Stimulated activated CD8-positive, alpha-beta memory T cell treated with anti-CD3 and anti-CD28 coated beads, Interleukin-15, amount 100 ng/mL, for 24 hours (primary cell): ENCODE measurements at places on chromosomes 12 and 14.

DNA sequence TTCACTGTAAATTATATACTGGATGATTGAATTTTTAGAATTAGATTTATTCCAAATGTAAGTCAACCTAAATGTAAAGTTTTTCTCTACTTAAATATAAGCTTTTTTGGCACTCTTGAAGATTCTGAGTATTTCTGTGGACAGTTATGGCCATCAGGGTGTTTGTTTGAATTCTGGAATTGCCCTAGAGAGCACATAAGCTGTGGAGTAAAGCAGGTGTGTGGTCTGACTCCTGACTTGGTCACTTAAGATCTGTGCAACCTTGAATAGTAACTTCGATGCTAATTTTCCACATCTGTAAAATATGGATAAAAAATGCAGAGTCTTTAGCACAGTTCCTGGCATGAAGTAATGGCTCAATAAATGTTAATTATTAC is 64.4 kb downstream of the FUT8 start:
- no peak for DNase-seq

- no peak for DNase-seq
These were observed 68.7 kb upstream of the KRAS start for GRCh38 chr12:25319233-25319984.

- no peak for DNase-seq
These were observed 12.5 kb upstream of the EML1 start for GRCh38 chr14:99780690-99781089.

- DNase-seq, result no peak
These were observed 352.6 kb downstream of the BMP4 start for GRCh38 chr14:53603994-53604393.

DNA sequence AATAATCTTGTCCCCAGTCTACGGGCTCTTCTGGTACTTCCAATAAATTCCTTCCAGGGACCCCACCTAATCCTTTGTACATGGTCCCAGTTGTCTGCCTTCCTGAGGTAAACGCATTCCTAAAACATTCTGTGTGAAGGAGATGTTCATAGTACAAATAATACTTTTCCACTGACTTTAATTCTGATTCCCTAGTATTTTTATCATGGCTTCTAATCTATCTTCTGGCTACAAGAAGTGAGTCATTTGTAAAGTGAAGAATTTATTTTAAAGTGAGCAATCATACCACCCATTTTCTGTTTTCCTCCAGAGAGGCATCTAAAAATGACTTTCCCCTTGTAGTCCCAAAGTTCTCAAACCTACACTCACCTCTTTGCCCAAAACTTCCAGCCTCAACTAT is 65.9 kb upstream of the NUDT4 start:
- no peak for DNase-seq

- DNase-seq, result no peak
These were observed 11.1 kb upstream of the TMPO start for GRCh38 chr12:98504368-98504617.
